Effector CD4-positive, alpha-beta T cell (primary cell): ENCODE measurements at places on chromosomes 2 and 18.

- DNase-seq, result no peak
Observed at GRCh38 chr2:138502255-138503086, 901 bp downstream of the SPOPL start.

- DNase-seq, result no peak
Observed at GRCh38 chr18:61883547-61883946, 9.3 kb downstream of the RNF152 start.

DNA sequence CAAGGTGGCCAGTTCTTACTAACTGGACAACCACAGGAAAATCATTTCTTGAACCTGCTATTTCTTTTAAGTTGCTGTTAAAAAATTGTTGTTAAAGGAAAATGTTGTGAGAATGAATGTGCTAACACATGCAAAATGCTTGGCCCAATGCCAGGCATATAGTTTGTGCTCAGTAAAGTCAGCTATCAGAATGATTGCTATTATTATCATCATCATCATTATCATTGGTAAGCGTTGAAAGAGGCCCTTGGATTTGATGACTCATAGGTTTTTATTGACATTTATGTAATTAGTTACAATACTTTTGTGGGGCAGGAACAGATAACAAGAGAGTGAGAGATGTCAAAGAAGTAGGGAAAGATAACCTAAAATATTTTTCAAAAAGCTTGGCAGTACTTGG is 394.2 kb upstream of the ZEB2 start:
- no peak for DNase-seq

GRCh38 chr18:28002841-28003240 is 174.1 kb downstream of the CDH2 start:
- DNase-seq, result no peak

GRCh38 chr2:8003462-8004075 is 678.3 kb upstream of the ID2 start:
- DNase-seq, result no peak

DNA sequence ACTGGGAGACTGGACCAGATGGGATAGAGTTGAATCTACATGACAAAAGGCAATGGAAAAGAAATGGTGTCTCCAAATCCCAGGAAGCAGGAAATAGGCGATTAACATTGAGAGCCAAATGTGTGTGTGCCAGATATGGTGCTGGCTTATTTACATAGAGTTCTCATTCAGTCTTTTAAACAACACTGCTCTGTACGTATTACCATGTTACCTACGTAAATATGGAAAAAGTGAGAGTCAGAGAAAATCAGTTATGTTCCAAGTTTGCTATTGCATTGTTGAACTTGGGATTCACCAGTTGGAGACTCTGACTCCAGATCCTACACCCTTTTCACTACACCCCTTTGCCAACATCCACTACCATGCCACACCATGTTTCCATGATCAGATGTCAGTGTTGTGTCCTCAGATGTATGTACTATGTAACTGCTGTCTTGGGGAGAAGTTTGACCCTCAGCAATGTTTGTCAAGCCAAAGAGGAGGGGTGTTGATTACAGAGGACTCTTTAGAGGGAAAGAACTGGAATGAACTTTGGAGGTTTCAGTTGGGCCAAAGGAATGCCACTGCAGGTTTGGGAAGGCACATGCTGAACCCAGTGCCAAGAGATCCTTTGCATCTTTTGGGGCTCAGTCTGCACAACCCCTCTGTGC is 19.6 kb upstream of the GREB1 start:
- DNase-seq, result no peak

- DNase-seq, result no peak
Observed at GRCh38 chr2:14072338-14072737, 560.2 kb upstream of the LRATD1 start.
